ENCODE measurements at places on chromosomes 16 and 17. TPM values are rescaled to one million over a fixed set of nuclear protein-coding genes. Genes with fewer than 3 reads are reported as not detected.

- no peak for DNase-seq
These were observed 18.8 kb downstream of the TMIGD1 start for GRCh38 chr17:30315106-30315505.

GRCh38 chr17:43722870-43723665 lies 35.5 kb downstream of the SOST start:
- DNase-seq: peak; percentile 30

The MARVELD3 gene
- total RNA-seq: not detected

- DNase-seq: no peak
These were observed 6.3 kb downstream of the ALDH3A2 start for GRCh38 chr17:19654896-19655295.

DNA sequence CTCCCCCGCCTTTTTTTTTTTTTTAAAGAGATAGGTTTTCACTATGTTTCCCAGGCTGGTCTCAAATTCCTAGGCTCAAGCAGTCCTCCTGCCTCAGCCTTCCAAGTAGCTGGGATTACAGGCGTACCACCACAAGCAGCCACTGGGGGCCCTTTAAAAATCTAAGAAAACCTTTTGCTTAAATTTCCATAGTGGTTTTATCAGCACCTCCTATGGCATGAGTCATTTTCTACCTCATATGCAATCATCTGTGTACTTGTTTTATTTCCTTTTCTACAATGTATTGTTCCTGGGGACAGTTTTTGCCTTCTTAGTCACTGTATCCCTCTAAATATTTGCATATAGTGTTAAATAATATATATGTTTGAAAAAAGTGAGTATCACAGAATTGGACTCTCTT lies 29.2 kb downstream of the GNA13 start:
- peak; percentile 82 for DNase-seq

DNA sequence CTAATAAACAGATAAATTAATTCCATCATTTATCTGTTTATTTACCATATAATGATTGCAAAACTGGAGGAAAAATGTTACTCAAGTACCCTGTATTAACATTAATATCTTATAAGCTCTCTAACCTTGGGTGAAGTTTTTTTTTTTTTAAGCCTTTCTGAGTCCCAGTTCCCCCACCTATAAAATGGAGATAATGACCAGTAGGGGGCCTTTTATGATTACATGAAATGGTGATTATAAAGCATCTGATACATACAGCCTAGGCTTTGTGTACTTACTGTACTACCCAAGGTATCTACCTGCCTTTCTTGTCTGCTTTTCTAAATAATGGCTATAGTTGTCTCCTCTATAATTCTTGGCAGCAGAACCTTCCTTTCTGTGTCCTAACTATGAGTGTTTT lies 22.6 kb downstream of the LRRC36 start:
- DNase-seq: peak; percentile 32

The SSTR5 gene
- not detected for total RNA-seq

- peak; percentile 35 for DNase-seq
These were observed 198.0 kb upstream of the MPHOSPH6 start for GRCh38 chr16:82368041-82368440.

DNA sequence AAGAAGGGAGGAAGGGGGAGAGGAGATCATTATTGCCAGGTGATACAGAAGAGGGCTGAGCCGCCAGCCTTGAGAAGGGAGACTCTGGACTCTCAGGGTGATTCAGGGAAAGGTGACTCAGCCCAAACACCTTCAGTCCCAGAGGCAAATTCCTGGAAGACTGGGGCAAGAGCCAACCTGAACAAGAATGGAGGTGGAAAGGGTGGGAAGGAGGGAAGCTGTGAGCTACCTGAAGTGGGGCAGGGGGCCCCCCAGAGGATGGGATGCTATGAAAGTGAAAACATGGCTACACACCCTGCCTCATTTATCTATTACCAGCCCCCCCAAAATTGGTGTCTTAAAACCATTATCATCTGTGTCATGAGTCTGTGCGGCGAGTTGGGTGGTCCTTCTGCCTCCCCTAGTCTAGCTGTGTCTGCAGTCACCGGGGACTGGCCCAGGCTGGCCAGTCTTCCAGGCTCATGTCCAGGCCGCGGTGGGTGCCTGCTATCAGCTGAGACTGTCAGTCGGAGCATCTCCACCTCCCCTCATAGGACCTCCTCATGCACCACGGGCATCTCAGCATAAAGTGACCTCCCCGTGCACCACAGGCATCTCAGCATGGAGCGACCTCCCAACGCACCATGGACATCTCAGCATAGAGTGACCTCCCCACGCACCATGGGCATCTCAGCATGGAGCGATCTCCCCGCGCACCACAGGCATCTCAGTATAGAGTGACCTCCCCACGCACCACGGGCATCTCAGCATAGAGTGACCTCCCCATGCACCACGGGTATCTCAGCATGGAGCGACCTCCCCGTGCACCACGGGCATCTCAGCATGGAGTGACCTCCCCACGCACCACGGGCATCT lies 3.2 kb upstream of the SLC47A2 start:
- no peak for DNase-seq

DNA sequence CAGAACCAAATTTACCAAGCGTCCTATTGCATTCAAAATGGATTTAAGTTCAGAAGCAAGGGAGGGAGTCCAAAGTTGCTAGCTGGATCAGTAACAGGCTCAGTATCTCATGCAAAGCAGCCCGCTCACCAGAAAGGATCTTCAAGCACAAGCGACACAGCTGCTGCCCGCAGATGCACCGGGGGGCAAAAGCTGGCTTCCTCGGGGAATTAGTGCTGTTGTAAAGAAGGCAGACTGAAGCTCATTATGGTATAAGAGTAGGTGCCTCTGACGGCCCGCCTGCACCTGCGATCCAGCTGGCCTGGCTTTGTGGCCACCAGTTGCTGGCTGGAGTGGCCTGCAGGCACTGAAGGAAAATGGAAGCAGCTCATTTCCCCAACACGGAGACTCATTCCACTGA lies 128.4 kb upstream of the RCVRN start:
- no peak for DNase-seq

DNA sequence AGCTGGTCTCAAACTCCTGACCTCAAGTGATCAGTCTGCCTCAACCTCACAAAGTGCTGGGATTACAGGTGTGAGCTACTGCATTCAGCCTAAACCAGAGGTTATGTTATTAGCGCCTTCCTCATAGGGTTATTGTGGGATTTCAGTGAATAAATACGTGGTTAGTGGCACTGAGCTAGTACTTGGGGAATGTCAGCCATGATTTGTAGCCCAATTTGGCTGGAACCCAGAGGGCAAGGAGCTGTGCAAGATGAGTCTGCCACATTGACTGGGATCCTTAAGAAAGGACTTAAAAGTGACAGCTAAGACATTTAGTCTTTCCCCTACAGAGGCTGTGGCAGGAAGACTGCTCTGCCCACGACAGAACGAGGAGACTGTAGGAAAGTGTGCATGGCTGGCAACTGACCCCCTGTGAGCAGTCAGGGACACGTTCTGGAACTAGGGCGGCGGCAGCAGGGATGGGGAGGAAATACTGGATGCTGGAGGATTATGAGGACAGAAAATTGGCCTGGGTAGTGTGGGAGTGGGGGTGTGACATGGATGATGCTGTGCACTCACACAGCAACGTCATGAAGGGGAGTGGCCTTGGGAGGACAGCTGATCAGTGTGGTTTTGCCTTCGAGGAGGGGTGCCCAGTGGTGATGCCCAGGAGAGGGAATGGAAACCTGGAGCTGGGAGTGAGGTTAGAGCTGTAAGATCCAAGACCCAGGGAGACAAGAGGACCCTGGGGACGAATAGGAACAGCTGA lies 14.6 kb downstream of the ATP5PD start:
- DNase-seq: peak; percentile 93

All from A172 (cell line).